ENCODE measurements at places on chromosomes 5 and 9.

DNA sequence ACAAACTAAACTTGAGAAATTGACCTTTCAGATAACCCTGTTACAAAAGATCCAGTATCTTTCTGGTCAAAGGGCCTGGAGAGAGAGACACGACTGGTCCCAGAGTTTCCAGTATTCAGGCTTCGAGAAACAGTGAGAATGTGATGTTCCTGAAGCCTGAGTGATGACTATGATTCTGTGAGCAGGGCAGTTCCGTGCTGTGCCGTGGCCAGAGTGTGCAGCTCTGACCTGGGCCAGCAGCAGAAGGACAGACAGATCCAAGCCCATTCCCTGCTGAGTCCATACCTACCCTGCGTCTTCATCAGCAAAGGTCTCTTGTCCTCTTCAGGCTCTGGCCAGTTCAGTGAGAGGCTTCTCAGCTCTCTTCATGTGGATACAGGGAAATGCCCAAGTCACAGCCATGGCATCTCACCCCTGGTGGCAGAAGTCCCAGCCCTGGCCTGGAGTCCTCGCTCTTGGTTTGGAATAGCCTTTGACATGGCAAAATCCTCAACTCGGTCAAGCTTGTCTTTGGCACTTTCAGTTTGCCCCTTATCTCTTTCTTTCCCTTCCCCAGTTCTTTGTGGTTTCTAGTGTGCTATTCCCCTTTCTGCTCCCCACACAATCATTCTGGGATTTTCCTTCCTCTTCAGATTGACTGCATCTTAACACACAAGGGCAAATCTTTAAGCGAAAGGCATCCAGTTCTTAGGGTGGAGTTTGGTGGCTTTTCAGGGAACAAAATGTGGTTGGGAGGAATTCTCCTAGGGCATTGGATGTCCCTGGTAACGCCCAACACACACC is 107.7 kb downstream of the LIFR start:
- no peak for DNase-seq

DNA sequence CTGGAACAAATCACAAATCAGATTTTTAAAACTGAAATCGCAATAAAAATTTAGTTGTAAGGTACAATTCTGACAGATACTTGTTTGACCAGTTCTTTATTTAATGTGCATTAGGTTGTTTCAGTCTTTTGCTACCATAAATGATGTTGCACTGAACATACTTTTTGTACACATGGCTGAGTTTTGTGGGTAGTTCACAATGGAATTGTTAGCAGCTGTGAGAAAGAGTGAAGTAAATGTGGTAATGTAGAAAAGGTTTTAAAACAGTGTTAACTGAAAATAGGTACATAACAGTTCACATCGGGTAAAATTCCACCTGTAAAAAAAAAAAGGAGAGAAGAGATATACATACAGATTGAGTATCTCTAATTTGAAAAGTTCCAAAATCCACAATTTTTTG is 25.6 kb downstream of the MRPS27 start:
- DNase-seq = no peak

DNA sequence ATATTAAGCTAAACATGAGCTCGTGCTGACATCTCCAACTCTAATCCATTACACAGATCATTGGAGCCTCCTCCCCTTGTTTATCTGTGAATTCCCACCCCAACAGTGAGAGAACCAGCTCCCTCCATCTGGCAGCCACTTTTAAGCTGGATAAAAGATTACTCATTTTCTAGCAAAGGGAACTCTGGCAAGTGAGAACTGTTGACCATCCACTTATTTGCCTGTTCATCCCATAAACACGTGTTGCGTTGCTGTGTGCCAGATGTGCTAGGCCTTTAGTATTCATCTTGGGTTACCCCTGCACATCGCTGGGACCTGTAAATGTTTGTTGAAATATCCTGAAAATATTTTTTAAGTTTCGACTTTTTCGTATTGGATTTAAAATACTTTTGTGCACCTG is 2.4 kb upstream of the TOR1A start:
- DNase-seq = no peak

DNA sequence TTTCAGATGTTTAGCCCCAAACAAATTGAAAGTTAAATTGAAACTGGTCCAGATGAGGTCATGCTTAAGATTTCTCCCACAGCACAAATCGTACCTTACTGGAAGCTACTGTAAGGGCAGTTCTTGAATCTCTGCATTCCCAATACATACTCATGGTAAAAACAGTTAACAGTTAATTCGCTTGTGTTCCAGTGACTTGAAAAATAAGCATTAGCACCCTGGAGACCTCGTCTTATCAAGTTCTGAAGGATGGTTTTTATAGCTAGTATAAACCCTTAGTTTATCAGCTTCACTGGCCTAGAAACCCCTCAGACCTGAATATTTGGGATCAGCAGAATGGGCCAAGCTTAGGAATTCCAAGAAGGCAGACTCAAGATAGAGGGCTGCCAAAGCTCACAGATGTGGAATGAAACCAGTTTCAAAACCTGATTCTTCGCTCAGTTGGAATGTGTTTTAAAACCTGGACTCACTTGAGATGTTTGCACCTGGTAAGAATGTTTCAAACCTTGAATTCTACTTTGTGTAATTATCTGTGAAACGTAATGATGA is 103.6 kb downstream of the C9orf152 start:
- no peak for DNase-seq

DNA sequence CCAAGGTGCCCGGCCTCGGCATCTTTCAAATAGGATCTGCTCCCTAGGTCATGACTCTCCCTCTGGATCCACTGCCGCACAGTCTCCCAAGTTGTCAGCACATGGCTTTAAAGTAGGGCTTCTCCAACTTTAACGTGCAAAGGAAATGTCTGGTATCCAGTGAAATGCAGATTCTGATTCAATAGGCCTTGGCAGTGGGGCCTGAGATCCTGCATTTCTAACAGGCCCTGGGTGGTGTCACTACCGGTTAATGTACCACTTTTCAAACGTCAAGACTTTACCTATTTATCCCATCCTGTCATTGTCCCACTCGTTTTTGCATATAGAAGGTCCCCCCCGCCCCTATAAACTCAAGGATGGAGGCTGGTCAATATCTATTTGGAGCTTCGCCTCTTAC is 137.6 kb upstream of the ZNF618 start:
- no peak for DNase-seq

GRCh38 chr5:170184737-170185136 is 48.0 kb upstream of the C5orf58 start:
- DNase-seq = no peak

DNA sequence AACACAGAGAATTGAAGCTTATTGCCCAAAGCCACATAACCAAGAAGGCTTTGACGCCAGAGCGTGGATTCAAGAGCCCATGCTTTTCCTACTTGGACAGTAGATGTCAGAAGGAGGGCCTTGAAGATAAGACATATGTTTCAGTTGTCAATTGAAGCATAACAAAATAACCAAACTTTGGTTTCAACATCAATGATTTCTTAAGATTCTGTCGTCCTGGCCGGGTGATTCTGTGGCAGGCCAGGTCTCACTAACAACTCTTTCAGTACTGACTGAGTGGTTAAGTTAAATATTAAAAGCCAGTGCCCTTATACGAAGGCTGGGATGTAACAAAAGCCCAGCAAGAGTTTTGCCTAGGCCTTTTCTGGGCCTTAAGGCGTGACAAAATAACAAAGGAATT is 94.0 kb downstream of the RCL1 start:
- DNase-seq = no peak

GRCh38 chr9:115220319-115221005 is 102.5 kb upstream of the TNC start:
- no peak for DNase-seq

DNA sequence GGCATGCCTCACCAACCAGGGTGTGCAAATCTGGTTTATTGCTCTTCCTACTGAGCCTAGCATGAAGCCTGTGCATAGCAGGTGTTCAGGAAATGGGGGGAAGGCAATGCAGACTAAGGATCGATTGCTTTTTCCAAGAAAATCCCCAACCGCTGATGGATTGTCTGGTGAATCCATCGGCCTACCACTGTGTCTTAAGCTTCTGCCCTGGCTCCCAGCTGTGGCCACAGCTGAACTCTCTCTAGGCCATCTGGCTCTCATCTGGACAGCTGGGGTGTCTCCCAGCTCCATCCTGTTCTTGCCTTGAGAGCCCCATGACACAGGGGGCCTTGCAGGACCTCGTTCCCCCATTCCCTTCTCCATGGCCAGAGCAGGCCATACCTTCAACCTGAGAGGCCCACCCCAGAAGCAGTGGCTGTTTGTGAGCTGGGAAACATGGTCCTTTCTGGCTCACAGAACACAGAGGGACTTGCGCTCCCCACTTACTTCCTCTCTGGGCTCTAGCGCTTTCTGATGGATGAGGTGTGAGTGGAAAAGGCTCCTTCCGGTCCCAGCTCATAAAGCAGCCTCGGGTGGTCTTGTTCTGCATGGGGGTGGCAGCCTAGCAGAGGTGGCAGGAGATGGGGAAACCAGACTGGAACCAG is 41.8 kb downstream of the COL27A1 start:
- no peak for DNase-seq

DNA sequence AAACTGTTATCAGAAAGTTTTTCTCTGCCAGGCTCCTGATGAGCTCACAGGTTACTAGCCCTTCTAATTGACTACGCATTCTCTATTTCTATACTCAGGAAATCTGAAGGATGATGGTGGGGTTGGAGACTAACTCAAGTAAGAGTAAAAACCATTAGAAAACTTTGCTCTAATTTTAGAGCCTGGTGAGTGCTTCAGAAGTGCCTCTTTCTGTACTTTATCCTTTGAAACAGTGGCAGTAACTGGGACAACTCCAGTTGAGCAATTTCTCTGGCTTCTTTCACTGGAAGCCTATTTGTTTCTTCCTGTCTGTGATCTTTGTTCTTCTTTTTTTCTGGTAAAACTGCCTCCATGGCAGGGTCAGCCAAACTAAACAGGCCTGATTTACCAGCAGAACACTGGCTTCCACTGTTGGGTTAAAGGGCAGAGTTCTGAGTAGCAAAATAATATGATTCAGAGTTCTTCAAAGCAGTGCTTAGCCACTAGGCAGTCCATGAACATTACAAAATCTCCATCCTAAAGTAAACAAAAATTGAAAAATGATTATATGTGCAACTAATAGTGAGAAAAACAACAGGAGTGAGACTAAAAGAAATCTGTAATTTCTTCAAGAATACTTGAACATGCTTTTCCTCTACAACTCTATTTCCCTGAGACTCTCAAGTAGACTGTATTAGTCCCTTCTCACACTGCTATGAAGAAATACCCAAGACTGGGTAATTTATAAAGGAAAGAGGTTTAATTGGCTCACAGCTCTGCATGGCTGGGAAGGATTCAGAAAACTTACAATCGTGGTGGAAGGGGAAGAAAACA is 79.8 kb downstream of the MROH2B start:
- no peak for DNase-seq

GRCh38 chr9:34989946-34990635 is 546 bp downstream of the DNAJB5 start:
- DNase-seq = no peak

DNA sequence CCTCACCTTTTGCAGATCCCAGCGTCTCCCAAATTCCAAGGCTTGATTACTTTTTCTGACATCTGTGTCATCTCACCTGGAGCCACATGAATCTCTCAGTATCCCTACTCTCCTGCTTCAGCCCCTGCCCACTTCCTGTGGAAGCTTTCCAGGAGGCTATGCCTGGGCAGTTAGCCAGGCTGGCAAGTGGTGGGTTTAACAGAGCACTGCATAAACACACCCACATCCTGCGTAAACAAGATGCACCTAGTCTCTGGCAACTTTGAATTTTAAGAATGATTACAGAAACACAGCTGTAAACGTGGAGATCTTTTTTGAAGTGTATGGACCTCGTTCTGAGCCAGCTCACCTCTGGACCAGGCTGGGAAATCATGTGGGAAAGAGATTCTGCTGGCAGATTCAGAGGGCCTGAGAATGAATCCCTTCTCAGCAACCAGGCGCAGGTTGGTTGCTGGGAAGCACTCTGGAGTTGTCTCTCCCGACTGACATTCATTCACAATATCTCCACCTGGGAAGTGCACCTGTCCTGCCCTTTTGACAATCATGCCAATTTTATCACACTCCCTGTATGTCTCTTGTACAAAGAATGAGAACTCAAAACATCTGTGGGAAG is 55.7 kb upstream of the FANCC start:
- DNase-seq = no peak

DNA sequence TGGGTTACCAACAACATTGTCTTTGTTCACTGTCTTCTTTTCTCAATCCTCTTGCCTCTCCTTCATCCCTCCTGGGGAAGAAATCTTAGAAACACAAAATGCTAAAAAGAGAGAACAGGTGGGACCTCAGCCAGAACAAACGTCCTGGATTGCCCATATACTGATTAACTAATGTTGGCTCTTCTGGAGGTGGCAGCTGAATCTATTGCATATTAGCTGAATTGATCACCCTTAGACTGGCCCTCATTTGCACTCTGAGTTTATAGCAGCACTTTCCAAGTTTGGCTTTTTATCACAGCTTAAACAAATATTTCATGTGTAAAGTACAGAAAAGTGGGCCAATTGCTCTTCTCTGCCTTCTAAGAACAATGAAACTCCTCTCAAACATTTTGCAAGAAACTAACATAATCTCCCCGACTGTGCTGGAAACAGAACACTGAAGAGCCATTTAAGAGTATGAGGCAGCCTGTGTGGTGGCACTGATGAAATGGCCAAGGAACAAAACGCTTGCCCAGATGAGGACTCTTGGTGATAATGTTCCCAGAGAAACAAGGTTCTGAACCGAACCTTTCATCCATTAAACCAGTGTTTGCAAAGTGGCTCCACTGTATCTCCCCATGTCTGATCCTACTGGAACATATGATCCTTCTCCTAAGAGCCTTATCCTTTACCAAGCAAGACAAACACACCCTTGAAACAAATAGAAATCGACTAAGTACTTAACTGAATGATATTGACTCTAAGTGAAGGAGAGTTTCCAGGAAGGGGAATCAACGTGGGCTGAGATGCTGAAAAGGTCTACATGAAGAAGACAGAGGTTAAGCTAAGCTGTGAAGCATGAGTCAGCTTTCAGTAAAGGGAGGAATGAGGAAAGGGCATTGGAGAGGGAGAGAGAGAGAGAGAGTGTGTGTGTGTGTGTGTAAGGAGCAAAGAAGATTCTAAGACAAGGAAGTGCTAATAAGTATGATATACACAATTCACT is 83.2 kb upstream of the LIFR start:
- DNase-seq = no peak
